ENCODE measurements at places on chromosomes 6 and 20.

GRCh38 chr6:30882759-30883684, 1.3 kb upstream of the DDR1 start:
- DNase-seq: peak; percentile 76

- DNase-seq: no peak
Measured at GRCh38 chr6:142728364-142728763, 216.6 kb downstream of the HIVEP2 start.

GRCh38 chr20:15196547-15197255, 859.3 kb upstream of the FLRT3 start:
- no peak for DNase-seq

DNA sequence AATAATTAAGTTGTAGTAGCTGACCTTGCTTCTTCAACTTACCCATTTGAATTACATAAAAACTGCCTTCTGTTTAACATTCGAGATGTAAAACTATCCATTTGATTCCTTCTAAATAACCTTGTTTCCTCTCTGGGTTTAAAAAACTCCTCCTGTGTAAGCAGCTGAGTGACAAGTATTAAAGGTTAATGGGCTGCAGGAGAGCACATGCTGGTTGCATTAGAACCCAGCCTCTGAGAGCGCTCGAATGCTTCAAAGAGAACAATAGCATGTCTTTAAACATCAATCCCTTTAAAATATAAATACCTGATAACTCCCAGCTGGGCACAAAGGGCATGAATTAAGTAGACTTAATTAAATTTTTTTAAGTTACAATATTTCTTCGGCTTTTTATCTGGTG, 215.8 kb downstream of the EYA4 start:
- peak; percentile 4 for DNase-seq

DNA sequence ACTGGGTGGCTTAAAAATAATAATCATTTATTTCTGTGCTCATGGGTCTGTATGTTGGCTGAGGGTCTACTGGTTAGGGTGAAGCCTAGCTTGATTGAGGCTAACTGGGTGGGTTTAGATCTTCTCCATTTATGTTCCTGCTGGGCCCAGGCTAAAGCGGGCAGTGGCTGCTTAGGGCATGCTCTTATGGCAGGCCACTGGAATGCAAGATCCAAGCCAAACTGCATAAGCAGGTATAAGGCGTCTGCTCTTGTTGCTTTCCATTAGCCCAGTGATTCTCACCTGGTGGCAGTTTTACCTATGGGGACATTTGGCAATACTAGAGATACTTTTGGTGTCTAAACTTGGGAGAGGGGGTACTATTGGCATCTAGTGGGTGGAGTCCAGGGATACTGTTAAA, 44.5 kb downstream of the QKI start:
- DNase-seq: no peak

All from ELF-1 (cell line).